CD4-positive, alpha-beta T cell treated with Interleukin-2 at 100 ng/mL for 4 hours (primary cell): ENCODE measurements at places on chromosomes 5 and 9.

GRCh38 chr5:96638561-96638960, 23.6 kb upstream of the CAST start:
- no peak for DNase-seq

- no peak for DNase-seq
These were observed 134.5 kb upstream of the SPEF2 start for GRCh38 chr5:35483191-35483590.

DNA sequence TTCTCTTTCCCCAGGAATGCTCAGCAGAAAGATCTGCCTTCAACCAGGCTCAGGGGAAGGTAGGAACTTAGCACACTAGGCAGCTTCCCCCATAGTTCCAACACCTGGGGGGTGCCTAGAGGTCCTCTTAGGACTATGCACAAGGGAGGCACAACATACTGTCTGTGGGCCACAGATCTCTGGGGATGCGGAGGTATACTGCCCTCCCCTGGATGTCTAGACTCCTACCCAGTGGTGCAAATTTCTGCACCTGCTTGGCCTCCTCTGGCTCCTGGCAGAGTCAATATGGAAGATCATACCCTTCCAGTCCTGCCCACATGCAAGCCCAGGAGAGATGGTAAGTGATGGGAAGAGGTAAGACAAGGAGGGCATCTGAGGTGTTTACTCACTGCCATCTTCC, 247.5 kb upstream of the DAPK1 start:
- no peak for DNase-seq

DNA sequence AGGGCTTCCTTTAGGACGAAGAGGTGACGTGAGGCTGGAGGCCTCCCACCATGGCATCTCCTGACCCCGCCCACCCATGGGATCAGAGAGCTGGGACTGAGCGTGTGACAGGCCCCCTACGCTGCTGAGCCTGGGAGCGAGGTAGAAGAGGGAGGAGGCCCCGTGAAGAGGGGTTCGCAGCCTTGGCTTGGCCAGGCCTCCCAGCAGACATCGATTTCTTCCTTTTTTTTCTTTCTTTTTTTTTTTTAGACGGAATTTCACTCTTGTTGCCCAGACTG, 39.5 kb downstream of the PTGES start:
- no peak for DNase-seq

DNA sequence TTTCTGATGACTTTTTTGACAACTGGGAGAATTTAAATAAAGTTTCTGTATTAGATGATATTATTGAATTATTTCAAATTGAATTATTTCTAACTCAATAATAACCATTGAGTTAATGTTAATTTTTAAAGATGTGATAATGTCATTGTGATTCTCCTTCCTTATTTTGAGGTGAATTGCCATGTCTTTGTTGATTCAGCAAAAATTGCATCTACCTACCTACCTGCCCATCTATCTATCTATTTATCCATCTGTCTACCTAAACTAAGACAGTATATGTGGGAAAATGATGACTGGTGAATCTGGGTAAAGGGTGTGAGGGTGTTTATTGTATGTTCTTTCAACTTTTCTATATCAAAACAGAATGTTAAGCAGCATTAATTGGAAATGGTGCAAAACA, 75.0 kb downstream of the G3BP1 start:
- DNase-seq = no peak

GRCh38 chr9:118059484-118060278, 355.5 kb downstream of the TLR4 start:
- no peak for DNase-seq

- DNase-seq = peak; percentile 57
These were observed at the start of gene ANXA6 for GRCh38 chr5:151157426-151158286. Gene ANXA6 (minus strand): TSS chr5:151157779. CDS start chr5:151147901, 9,878 bp downstream.
